ENCODE measurements at places on chromosomes 1 and 21. TPM values are rescaled to one million over a fixed set of nuclear protein-coding genes. Genes with fewer than 3 reads are reported as not detected.

The SEMA6C gene
- polyA plus RNA-seq: 22.8 TPM

The KANK4 gene
- polyA plus RNA-seq: 22.3 TPM

DNA sequence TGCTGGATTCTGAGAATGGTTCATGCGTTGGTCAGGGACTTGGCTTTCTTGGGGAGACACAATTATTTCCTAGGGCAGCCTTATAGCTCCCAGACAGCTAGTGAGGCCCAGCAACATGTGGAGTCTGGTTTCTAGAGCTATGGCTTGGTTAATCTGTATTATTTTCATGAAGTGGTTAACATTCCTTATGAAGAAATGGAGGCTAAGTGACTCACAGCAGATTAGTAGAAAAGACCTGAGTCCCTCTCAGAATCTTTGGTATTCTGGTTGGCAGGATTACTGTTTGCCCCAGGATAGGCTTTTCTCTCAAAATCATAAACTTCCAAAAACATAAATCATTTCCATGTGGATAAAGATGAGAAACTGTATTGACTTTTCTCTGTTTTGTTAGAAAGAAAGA lies 42.3 kb downstream of the DUSP10 start:
- DNase-seq: no peak

DNA sequence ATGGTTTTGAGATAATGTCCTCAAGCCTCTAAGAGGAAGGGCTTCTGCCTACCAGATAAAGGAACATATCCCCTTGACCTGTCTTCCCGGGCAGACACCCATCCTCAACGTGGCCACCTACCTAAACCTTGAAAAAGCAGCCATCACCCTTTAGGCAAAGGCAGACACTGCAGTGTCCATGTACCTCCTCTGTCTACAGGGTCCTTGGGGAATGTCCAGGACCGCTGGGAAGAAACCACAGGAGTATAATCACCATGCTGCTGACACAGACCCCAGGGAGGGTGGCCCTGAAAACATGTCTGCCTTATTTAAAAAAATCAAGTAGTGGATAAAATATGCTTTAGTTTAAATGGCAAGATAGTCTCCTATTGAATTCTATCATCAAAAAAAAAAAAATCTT lies 16.6 kb downstream of the BCAR3 start:
- DNase-seq: no peak

DNA sequence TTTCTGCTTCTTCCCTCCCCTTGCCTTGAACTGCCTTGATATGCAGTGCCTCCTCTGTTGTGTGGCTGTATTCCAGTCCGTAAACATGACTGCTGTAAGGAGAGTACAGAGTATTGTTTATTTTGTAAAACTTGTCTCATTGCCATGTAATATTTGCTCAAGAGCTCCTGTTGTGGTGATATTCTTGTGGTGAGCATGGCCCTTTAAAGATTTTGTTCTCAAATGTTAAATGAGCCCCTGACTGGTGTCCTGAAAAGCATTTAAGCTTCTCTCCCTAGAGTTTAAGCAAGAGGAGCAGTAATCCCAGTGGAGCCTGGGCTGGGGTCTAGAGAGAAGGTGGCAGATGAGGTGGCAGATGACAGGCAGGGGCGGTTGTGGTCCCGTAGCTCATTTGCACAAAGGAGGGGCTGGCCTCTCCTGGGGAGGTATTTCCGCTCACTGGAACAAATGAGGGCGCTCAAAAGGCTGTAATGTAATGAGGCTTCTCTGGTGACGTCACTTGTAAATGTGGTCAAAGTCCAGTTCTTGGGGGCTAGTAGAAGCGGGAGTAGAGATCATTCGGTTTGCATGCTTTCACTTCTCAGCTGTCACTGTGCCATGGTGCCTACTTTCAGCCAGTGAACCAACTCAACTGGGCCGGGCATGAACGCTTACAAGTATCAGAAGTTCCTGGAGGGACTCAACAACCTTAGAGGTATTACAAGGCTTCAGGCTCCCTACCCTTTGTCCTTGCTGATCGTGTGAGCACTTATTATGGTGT lies 46.0 kb upstream of the MACF1 start:
- no peak for DNase-seq

DNA sequence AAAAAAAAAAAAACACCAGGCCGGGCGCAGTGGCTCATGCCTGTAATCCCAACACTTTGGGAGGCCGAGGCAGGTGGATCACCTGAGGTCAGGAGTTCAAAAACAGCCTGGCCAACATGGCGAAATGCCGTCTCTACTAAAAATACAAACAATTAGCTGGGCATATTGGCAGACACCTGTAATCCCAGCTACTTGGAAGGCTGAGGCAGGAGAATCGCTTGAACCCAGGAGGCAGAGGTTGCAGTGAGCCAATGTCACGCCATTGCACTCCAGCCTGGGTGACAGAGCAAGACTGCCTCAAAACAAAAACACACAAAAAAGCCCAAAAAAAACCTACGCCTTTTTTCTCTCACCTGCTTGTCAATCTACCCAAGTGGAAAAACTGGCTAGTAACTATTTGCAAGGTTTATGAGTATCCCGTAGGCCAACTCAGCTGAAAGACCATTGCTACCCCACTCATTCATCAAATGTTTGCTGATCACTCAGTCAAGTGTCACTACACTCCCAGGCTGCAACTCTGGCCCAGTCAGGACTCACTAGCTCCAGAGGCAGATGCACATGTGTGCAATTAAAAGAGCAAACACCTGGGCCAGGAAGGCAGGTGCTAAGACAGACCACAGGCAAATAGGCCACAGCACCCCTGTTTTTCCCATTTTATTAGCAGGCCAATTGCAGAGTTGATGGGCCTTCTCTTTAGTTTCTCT lies 2.0 kb downstream of the CSRP1 start:
- no peak for DNase-seq

DNA sequence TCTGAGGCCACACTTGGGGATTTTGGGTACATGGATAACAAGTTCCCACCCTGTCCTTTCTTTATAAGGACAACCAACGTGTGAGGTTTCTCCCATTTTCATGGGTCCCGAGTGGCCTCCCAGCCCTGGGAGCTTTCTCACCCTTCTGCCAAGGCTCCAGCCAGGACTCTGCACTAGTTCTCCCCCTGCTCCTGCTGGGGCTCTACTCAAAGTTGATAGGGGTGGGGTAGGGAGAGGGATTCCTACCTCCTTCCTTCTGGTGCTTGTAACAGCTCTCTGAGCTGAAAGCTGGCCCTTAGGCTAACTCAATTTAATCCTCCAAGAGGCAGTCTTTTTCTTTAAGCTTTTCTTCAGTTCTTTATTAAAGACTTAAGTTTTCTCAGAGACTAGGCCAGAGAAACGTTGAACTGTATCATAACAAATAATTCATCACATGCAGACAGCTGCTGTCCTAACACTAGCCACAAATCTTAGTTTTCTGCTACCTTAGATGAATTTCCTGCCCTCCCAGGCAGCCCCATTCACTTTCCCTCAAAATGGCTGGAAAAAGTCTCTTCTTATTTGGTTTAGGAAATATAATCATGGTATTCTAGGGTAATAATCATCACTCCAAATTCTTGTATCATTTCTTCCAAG lies 22.4 kb upstream of the DR1 start:
- DNase-seq: no peak

- no peak for DNase-seq
These were observed 36.9 kb upstream of the SERTAD4 start for GRCh38 chr1:210195635-210196160.

All from right renal cortex interstitium (tissue), 3 donors.